ENCODE measurements at places on chromosomes 16 and 17.

DNA sequence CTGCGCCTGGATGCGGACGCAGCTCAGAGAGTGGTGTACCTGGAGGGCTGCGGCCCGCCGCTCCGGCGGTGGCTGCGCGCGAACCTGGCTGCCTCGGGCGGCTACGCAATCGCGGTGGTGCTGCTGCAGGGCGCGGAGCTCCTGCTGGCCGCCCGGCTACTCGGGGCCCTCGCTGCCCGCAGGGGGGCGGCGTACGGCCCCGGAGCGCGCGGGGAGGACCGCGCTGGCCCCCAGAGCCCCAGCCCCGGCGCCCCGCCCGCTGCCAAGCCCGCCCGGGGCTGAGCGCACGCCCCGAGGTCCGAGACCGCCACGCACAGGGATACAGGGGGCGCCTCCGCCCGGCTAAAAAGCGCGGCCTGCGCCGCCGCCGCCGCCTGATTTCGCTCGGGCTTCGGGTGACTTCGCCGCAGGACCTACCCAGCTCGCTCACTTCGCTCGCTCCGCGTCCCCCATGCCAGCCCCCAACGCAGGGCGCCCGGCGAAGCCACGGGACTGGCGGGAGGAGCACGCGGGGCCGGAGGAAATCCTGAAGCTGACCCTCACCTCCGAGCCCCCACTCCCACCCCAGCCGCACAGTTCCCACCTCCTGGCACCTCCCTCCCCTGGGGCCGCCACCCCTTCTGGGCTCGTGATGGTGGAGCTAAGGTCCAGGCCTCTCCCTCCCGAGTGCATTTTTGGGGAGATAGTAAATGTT, 8.2 kb downstream of the PDE6G start:
- DNase-seq: peak; percentile 47

GRCh38 chr17:44908761-44909326, 6.5 kb downstream of the GFAP start:
- DNase-seq: no peak

GRCh38 chr17:10092595-10092994, 105.8 kb downstream of the GAS7 start:
- no peak for DNase-seq

DNA sequence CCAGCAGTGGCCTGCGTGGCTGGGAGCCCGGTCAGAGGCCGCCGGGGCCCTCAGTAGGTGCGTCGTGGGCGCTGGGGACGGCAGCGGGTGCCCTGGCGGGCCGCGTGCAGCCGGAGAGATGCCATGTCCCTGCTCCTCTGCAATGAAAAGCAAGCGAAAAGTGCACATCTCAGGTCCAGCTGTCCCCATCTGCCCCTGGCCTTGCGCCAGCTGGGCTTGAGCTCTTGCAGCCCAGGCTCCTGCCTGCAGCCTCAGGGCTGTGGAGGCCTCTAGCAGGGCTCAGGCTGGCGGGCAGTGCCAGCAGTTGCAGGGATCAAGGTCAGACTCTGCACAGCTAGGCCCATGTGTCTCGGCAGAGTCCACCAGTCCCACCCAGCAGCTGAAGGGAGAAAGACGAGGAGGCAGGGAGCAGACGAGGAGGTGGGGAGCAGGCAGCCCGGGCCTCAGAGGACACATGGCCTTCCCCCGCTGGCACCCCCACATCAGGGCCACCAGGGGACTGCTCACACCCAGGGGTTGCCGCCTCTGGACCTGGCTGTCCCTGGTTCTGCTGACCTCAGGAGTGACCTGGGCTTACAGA, 11.2 kb downstream of the SLC16A3 start:
- no peak for DNase-seq

DNA sequence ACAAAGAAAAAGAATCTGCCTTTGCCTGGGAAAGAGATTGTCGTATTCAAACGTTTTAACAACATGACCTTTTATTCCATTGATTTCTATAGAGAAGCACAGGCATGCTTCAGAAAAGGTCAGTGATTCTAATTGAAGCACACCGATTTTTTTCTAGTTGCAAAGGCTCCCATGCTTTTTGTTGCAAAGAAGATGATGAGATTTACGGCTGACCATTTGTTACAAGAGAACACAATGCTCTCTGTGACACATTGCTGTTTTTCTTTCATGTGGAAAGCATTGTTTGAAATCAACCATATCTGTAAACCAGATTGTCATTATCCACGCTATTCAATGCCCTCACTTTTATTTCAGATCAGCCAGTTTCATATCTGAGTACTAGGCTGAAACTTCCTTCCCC, 99.8 kb downstream of the NLK start:
- no peak for DNase-seq

- DNase-seq: no peak
Observed at GRCh38 chr16:924806-925205, 46.0 kb downstream of the LMF1 start.

DNA sequence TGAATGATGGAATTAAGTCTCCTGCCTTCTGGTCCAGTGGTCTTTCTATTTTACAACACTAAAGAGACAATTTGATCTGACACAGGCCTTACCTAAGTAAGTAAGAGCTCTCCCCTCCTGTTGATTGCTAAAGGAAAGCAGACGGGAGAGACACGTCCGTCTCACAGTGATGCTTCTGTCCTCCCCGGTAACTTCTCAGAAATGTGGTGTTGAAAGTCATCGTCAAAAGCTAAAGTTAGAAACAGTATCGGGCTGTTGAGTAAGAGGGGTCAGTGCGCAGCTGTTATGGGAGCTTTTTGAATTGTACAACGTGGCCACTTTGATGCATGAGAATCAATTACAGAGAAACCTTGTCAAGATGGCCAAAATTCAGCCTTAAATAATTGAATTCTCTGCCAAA, 1.9 kb upstream of the RBFOX1 start:
- DNase-seq: no peak

GRCh38 chr16:10971560-10971961, 27.2 kb downstream of the CLEC16A start:
- DNase-seq: peak; percentile 72

GRCh38 chr17:79951361-79952264, 84.1 kb downstream of the TBC1D16 start:
- DNase-seq: peak; percentile 54

DNA sequence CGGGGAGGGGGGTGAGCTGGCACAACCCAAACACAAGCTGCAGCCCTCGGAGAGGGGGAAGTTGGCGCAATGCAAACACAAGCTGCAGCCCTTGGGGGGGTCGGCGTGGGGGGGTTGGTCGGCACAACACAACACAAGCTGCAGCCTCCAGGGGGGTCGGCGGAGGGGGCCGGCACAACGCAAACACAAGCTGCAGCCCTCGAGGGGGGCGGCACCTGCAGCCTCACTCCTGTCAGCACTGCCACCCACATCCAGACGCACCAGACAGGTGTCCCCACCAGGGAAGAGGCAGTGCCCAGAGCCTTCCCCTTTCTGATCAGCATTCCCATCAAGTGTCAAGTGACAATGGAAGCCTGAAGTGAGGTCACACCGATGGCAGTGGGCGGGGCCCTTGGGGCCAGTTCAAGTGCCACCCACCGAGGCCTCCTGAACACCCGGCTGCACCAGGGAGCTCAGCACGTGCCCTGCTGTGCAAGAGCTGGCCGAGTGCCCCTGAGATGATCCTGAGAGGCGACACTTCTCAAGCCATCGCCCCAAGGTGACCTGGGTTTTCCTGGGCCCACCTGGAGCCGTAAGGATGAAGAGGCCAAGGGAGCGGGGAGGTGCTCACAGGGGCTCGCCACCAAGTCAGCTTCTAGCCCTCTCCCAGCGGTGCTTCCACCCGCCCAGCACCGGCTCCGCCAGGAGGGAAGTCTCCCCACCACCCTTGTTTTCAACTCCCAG, 59.3 kb downstream of the KLHDC4 start:
- no peak for DNase-seq
